ENCODE measurements at places on chromosomes 11 and 22.

- DNase-seq = no peak
Observed at GRCh38 chr11:126202646-126203359, 8.6 kb downstream of the RPUSD4 start.

GRCh38 chr11:108880510-108880909 is 215.6 kb downstream of the DDX10 start:
- no peak for DNase-seq

- no peak for DNase-seq
Observed at GRCh38 chr22:46727813-46728364, 10.2 kb downstream of the CERK start.

DNA sequence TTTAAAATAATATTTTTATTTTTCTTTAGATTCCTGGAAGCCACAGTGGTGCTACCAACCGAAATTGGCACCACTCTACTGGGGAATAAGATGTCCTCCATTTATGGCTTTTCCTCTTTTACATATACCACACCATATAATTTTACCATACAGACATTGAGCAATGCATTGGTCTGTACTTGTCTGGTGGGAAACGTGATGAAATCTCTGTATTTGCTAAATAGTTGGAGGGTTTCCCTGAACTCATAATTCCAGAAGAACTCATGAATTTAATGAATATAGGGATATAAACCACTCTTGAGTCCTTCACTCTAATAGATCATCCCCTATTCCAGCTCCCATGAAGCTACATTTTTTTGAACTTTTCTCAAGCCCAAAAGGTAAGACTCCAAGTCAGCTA is 28.0 kb upstream of the MMP13 start:
- no peak for DNase-seq

DNA sequence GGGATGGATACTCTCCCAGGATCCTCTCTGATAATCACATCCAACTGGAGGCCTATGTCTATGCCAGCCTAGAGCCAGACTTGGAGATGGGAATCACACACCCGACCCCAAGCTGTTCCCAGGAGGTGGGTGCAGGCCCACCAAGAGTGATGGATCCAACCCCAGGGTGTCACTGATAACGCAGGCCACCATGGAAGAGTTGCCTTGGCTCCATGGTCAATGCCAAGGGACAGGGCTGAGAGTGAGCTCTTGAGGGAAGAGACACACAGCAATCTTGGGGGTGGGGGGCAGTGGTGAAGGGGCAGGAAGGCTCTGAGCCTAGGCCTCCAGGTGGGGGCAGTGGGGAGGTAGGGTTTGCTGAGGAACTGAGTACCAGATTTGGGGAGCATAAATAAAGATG is 16.9 kb downstream of the TUB start:
- DNase-seq = no peak

DNA sequence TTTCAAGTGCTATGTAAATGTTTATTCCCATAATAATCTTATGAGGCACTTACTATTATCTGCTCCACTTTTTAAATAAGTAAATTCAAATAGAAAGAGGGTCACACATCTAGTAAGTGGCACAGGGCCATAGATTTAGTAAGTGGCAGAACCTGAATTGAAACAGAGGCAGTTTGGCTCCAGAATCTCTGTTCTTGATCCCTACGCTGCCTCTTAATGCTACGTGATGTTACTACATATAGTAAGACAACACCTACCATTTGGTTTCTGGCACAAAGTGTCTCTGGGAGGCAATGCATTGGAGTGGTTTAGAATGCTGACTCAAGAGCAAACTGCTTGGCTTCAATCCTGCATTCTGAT is 1018.3 kb downstream of the DLG2 start:
- DNase-seq = no peak
